ENCODE measurements at places on chromosomes 7 and 10. TPM values are rescaled to one million over a fixed set of nuclear protein-coding genes. Genes with fewer than 3 reads are reported as not detected.

The TBC1D12 gene
- 0.82 TPM for total RNA-seq

The ACTL6B gene
- not detected for total RNA-seq

The FAM25C gene
- not detected for total RNA-seq

The CTTNBP2 gene
- total RNA-seq = not detected

The LMBR1 gene
- total RNA-seq = 28.3 TPM

The PFKFB3 gene
- 181 TPM for total RNA-seq

The ITPRID1 gene
- not detected for total RNA-seq

The AKR1C1 gene
- total RNA-seq = 2.0 TPM

The ADCY1 gene
- not detected for total RNA-seq

The CTNNA3 gene
- total RNA-seq = 0.30 TPM

The NKX2-3 gene
- total RNA-seq = not detected

The NEUROG3 gene
- 0.18 TPM for total RNA-seq

The ZNHIT1 gene
- total RNA-seq = 49.9 TPM

The WIPF3 gene
- not detected for total RNA-seq

The CCDC146 gene
- 1.4 TPM for total RNA-seq

The SEMA3E gene
- not detected for total RNA-seq

The IL6 gene
- not detected for total RNA-seq

The ERVW-1 gene
- 0.23 TPM for total RNA-seq

The TBX20 gene
- total RNA-seq = not detected

The OR13A1 gene
- not detected for total RNA-seq

The EIF5AL1 gene
- 0.07 TPM for total RNA-seq

The CFAP58 gene
- total RNA-seq = 1.5 TPM

The FRAT2 gene
- total RNA-seq = 6.9 TPM

The FOXI2 gene
- not detected for total RNA-seq

The COBL gene
- not detected for total RNA-seq

The SPDYE9 gene
- total RNA-seq = not detected

The FBXL13 gene
- 0.71 TPM for total RNA-seq

The TMEM178B gene
- 0.18 TPM for total RNA-seq

The ZP3 gene
- total RNA-seq = 7.9 TPM

The TRIL gene
- not detected for total RNA-seq

The LRRC4 gene
- not detected for total RNA-seq

The LRMDA gene
- not detected for total RNA-seq

The MALRD1 gene
- not detected for total RNA-seq

The LRRC17 gene
- total RNA-seq = not detected

The UFSP1 gene
- 0.77 TPM for total RNA-seq

The CCL24 gene
- not detected for total RNA-seq

The HIPK2 gene
- 12.8 TPM for total RNA-seq

The EMX2 gene
- total RNA-seq = not detected

The PTPN20 gene
- total RNA-seq = 2.1 TPM

The MLXIPL gene
- not detected for total RNA-seq

The POLR3A gene
- 20.5 TPM for total RNA-seq

The MKX gene
- total RNA-seq = not detected

The CYCS gene
- total RNA-seq = 188 TPM

The ARHGAP22 gene
- total RNA-seq = not detected

The PLAC9 gene
- not detected for total RNA-seq

The VPS37D gene
- not detected for total RNA-seq

The TWIST1 gene
- total RNA-seq = not detected

The BHLHA15 gene
- not detected for total RNA-seq

The SPDYE2B gene
- not detected for total RNA-seq

The SGMS1 gene
- total RNA-seq = 8.1 TPM
